Ureter (tissue), 1 donor: ENCODE measurements at places on chromosomes 13 and 19. TPM values are rescaled to one million over a fixed set of nuclear protein-coding genes. Genes with fewer than 3 reads are reported as not detected.

DNA sequence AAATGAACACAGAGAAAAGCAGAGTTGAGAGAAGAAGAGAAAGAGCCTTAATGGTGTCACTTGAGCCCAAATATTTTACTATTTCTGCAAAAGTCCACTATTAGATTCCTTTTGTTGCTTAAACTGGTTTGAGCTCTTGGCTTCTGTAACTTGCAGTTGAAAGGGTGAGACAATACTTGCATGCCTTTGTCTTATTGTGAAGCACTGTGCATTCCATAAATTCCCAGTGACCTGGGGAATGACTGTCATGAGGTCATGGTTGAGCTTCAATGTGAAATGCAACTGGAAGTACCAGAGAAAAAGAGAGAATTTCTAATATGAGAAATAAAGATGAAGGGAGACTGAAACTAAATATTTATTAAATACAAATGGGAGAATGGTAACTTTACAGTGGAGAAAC, 310.9 kb downstream of the TDRD3 start:
- no peak for DNase-seq

GRCh38 chr19:2113439-2114211, 16.9 kb downstream of the IZUMO4 start:
- no peak for DNase-seq

DNA sequence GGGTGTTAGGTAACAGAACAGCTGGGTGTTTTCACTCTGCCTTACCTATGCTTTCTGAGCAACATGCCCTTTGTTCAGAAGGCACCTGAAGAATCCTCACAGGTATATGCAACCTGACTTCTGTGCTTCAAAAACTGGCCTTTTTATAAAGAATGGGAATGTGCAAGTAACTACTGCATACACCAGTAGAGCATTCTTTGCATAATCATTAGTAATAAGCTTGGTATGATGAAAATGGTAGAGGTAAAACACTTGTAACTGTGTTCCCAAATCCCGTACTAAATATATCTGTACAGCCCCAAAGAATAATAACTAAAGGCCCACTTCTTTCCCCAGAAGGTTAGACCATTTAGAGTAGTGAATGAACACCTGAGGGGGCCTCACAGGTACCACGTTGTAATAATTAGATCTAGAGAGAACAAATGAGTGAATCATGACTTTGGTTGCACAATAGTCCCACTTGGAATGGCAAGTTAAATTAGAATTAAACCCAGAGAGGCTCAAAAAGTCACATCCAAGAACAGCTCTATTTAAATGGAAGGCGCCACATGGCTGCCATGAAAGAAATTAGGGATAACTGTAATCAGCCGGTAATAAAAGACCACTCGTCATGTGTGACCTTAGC, 413.9 kb downstream of the KLF12 start:
- no peak for DNase-seq

- DNase-seq = no peak
Measured at GRCh38 chr13:74561155-74561554, 427.0 kb upstream of the KLF12 start.

DNA sequence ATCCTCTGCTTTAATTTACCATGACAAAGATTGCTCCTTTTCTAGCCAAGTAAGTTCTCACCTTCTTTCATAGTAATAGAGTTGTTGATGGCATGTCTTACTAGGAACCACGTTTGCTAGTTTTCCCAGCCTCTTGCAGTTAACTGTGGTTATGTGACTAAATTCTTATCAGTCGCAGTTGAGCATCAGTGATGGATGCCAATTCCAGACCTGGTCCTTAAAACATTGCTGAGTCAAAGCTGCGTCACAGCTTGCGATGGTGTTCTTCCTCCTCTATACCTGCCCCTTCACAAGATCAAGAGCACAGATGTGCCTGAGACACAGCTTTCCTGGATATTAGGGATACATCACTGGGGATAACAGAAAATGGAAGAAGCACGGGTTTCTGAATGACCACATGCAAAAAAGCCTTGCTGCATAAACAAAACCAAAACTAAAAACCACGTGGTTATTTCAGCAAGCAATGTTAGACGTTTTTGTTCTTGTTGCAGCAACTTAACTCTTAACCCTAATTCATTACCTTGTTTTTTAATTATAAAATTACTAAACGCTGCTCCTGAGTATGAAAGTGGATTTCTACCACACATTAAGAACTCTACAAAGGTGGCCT, 97.6 kb upstream of the DACH1 start:
- no peak for DNase-seq

DNA sequence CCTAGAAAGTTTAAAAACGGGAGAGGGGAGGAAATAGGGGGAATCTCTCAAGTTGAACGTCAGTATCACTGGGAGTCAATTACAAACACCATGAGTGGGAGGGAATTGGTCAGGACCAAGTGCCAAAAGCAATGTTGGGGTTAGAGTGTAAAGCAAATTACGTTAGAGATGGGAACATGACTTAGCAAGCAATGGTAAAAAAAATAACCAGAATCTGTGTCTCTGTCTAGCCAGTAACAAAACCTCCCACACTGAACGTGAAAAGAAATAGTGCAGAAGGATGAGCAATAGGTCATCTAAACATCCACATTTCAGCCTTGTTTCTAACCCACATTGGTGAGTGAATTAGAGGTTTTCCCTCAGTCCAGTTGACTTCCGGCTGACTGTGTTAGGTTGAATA, 242.2 kb downstream of the COG6 start:
- DNase-seq = no peak

DNA sequence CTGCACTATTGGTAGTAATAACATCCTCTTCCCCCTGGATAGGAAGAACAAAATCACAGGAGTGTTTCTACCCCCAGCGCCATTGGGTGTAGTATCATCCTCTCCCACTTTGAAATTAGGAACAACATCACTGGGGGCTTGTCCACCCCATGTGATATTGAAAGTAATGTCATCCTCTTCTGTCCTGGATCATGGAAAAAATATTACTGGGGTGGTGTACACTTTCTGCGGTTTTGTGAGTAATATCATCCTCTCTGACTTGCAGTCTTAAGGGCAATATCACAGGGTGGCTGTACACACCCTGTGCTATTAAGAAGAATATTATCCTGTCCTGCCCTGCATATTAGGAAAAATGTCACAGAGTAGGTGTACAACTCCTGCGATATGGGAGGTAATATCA, 4.9 kb upstream of the RGCC start:
- no peak for DNase-seq

GRCh38 chr13:112171570-112171965, 104.6 kb downstream of the SOX1 start:
- no peak for DNase-seq

DNA sequence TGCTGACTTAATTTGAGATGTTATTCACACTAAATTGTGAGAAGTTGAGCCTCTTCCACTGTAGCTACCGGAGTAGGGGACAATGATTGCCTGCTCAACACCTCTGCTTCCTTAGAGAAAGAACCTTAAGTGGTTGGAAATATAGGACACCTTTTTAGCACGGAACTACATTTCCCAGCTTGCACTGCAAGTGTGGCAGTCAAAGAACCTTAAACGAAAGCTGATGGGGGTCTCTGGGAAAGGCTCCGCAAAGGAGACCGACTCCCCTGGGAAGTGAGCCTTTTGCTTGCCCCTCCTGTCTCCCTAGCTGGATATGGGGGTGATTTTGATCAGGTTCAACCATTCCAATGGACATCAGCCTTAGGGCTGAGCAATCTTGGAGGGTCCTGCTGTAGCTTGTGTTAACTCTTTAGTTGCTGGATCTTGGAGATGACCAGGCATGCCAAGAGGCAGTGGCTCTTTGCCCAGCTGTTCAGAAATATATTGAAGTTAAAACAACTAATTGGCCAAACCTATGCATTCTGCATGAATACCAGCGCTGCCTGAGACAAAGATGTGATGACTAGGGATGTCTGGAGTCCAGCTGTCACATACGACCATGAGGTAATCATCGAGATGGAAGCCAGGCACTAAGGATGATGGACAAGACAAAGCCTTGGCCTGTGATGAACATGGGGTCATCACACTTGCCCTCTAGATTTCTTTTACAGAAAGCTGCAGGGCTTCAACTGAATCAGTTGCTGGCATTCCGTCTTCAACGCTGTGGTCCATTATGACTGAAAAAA, 286.5 kb downstream of the FOXO1 start:
- no peak for DNase-seq

GRCh38 chr13:35768551-35768950, 292.1 kb upstream of the MAB21L1 start:
- DNase-seq = no peak

DNA sequence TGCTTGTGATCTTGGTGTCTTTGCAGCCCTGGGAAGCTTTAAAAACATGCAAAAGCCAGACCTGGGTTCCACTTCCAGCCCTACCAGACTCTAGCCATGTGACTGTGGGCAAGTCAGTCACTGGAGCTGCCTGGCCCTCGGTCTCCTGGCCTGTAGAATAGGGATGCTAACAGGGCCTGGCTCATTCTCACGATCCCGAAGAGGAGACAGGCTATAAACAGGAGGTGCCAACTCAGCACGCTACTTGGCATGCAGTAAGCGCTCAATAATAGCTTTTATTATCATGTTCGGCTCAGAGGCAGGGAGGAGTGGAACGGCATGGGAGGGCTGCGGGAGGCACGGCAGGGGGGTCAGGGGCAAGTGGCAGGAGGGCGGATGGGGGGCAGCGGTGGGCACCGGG, 1.7 kb downstream of the CTXN1 start:
- no peak for DNase-seq

- DNase-seq = no peak
Measured at GRCh38 chr13:31213651-31214289, 14.0 kb downstream of the B3GLCT start.

DNA sequence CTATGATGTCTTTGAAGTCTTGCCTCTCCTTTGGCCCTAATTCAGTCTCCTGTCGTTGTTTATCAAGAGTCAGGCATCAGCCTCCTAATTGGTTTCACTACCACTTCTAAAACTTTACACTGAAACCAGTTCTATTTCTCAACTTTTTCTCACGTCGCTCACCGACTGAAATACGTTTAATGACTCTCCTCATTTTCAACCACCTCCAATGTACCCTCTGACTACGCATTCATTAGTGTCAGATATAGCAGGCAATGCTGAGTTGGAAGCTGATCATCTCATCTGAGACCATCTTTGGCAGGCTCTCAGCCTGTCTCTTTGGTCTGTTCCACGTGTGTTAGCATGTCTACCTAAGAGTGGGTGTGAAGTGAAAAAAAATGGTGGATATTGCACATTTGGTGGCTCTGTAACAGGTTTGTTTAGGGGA, 128.1 kb downstream of the KL start:
- no peak for DNase-seq

The FPR3 gene
- 3.4 TPM for total RNA-seq

The TNFRSF19 gene
- total RNA-seq = 4.0 TPM
